ENCODE measurements at places on chromosomes 6 and 20.

GRCh38 chr20:58832457-58832856, 18.2 kb downstream of the GNAS-AS1 start:
- H3K27me3 ChIP-seq = no peaks in the 10 kb centered on the region
- no peak overlapping the region for H3K4me3 ChIP-seq
- DNase-seq = no peak
- no peaks in the 10 kb centered on the region for H3K4me1 ChIP-seq
- no peak overlapping the region for H3K27ac ChIP-seq

DNA sequence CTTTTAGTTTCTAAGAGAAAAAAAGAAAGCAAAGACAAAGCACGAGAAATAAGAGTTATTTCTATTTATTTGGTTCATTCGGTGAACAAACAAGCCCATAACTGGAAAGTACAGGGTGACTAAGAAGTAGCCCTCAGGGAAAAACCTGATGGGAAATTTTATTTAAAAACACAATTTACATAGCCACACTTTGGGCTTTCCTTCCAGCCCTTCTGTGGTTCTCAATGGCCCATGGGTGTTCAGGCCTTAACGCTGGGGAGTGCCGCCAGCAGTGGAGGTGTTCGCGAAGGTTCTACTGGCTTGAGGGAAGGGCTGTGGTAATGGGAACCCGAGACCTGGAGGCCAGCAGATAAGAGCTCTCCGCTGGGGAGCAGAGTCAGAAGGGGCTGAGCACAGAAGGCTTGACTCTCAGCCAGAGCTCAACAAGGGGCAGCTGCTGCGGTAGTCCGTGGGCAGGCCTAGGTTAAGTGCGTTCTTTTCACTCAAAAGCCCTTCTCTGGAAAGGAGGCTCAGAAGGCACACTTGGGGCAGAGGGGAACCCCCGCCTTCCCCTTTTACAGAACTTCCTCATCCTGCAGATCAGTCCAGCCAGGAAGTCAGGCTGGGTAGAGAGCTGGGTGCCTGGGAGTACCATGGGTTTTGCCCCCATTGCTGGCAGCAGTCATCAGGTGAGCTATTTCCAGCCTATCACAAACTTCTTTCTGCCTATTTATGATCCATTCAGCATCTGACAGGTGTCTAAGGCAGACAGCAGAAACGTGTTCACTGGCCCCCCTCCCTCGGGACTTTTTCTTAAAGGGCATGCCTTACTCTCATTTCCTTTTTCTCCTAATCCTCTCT, 8.8 kb upstream of the CD83 start:
- H3K27me3 ChIP-seq = no peaks in the 10 kb centered on the region
- no peak overlapping the region for H3K4me3 ChIP-seq
- DNase-seq = no peak
- no peaks in the 10 kb centered on the region for H3K36me3 ChIP-seq

- no peaks in the 10 kb centered on the region for H3K36me3 ChIP-seq
- DNase-seq = no peak
- H3K27ac ChIP-seq = no peak overlapping the region
- H3K4me1 ChIP-seq = no peaks in the 10 kb centered on the region
- H3K4me3 ChIP-seq = no peak overlapping the region
Observed at GRCh38 chr6:153503810-153504209, 372.7 kb upstream of the RGS17 start.

- no peak overlapping the region for H3K4me3 ChIP-seq
- H3K4me1 ChIP-seq = no peaks in the 10 kb centered on the region
- DNase-seq = no peak
- H3K27me3 ChIP-seq = no peaks in the 10 kb centered on the region
- no peaks in the 10 kb centered on the region for H3K36me3 ChIP-seq
Observed at GRCh38 chr6:128345278-128345677, 175.1 kb downstream of the PTPRK start.

GRCh38 chr6:33344701-33345697, 27.5 kb upstream of the ZBTB22 start:
- H3K4me3 ChIP-seq = no peak overlapping the region
- peak; percentile 69 for DNase-seq
- H3K4me1 ChIP-seq = no peaks in the 10 kb centered on the region
- H3K36me3 ChIP-seq = no peaks in the 10 kb centered on the region

DNA sequence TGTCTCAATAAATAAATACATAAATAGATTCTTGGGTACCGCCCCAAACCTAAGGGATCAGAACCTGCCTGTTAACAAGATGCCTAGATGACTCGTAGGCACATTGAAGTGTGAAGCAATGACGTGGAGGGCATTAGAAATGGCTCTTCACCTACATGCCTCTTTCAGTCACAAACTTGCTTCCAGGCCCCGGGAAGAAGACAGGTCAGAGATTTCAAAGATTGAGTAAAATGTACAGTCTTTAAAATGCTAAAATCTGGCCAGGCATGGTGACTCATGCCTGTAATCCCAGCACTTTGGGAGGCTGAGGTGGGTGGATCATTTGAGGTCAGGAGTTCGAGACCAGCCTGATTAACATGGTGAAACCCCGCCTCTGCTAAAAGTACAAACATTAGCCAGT, 480.8 kb upstream of the JARID2 start:
- no peak overlapping the region for H3K4me3 ChIP-seq
- DNase-seq = no peak
- no peaks in the 10 kb centered on the region for H3K36me3 ChIP-seq

DNA sequence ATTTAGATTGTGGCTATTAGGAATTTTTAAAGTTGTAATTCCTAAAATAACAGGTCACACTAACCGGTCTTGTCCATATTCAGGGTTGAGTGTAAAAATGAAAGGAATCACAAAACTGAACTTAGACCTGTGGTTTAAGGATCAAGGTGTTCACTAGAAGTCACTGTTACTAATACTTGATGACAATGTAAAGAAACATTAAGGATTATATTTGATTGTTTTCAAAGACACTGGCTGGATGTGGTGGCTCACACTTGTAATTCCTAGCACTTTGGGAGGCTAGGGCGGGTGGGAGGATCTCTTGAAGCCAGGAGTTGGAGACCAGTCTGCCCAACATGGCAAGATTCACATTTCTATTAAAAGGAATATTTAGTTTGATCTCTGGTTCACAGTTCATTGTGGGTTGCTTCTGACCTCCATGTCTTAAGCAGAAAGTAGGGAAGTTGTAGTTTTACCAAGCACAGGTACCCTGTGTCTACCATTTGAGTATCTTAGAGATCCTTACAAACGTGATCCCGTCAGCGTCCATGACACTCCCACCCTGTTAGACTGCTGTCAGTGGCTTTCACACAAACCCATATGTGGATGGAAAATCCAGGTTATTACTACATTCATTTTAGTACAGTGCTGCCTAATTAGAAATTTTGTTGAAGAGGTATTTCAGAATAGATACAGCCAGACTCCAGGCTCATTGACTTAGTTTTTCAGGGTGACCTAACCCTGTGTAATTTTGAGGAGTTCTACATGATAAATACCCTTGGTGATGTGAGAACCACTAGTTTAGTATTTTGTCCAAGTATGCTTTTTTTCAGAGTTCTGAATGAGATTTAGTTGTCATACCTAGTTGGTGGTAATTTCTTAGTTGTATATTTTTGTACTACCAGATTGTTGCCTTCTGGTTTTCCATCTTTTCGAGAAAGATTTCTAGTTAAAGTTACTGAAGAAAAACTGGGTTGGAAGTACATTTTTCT, 10.2 kb downstream of the SRSF3 start:
- no peaks in the 10 kb centered on the region for H3K36me3 ChIP-seq
- H3K27ac ChIP-seq = no peak overlapping the region
- no peak overlapping the region for H3K4me3 ChIP-seq
- peaks cover 16% of the 10 kb centered on the region for H3K4me1 ChIP-seq
- no peak for DNase-seq

- no peak for DNase-seq
- H3K27me3 ChIP-seq = no peaks in the 10 kb centered on the region
- H3K4me1 ChIP-seq = no peaks in the 10 kb centered on the region
- no peak overlapping the region for H3K27ac ChIP-seq
Observed at GRCh38 chr20:54608039-54608745, 132.8 kb downstream of the DOK5 start.

DNA sequence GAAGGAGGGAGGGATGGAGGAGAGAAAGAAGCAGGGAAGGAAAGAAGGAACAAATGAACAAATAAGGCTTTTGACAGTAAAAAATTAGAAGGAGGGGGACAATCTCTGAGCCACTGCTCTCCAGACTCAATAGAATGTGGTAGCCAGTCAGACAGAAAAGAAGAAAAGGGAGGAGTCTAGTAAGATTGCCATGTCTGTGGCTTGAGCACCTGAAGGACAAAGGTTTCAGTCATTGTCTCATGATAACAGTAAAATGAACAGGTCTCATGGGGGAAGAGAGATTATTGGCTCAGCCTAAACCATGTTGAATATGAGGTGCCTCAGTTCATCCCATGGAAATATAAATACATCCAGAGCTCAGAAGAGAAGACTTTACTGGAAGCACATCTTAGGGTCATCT, 14.0 kb upstream of the LOC128125822 start:
- no peaks in the 10 kb centered on the region for H3K4me1 ChIP-seq
- DNase-seq = no peak
- H3K4me3 ChIP-seq = no peak overlapping the region
- no peaks in the 10 kb centered on the region for H3K27me3 ChIP-seq
- no peak overlapping the region for H3K27ac ChIP-seq

GRCh38 chr6:98797217-98797994, 37.0 kb upstream of the POU3F2 start:
- DNase-seq = no peak
- H3K27me3 ChIP-seq = no peaks in the 10 kb centered on the region
- no peaks in the 10 kb centered on the region for H3K4me1 ChIP-seq
- H3K36me3 ChIP-seq = no peaks in the 10 kb centered on the region
- no peak overlapping the region for H3K4me3 ChIP-seq

GRCh38 chr20:34536798-34537394, 20.7 kb downstream of the DYNLRB1 start:
- no peak for DNase-seq
- no peaks in the 10 kb centered on the region for H3K27me3 ChIP-seq
- no peaks in the 10 kb centered on the region for H3K36me3 ChIP-seq
- H3K4me1 ChIP-seq = no peaks in the 10 kb centered on the region
- no peak overlapping the region for H3K27ac ChIP-seq

DNA sequence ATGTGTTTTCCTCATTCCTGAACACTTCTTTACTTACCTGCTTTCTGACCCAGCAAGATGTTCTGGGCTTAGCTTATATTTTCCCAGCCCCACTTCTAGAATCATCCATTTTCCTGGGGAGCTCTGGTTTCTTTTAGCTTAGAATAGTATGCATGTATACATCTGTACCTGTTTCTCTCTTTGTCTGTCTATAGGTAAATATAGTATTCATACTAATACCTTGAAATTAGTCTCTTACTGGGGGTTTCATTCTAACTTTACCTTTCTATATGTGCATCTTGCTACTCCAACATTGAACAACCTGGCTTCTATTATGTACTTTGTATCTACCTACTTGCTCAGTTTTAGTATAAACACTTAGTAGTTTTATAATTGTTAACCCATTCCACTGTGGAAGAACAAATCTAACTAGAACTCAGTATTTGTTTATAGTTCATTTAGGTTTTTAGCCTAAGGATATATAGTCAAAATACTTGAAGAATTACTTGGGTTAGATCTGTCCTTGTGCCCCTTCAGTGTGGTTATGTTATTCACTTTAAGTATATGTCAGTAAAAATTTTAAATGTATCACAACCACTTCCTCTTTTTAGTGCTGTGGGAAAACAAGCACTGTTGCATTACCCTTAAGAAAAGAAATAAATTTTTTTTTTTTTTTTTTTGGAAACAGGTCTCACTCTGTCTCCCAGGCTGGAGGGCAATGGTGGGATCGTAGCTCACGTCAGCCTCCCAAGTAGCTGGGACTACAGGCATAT, 54.0 kb downstream of the ASXL1 start:
- H3K36me3 ChIP-seq = no peaks in the 10 kb centered on the region
- no peaks in the 10 kb centered on the region for H3K4me1 ChIP-seq
- H3K27ac ChIP-seq = no peak overlapping the region
- no peaks in the 10 kb centered on the region for H3K27me3 ChIP-seq

GRCh38 chr6:17851720-17852161, 135.7 kb downstream of the KIF13A start:
- no peak overlapping the region for H3K4me3 ChIP-seq
- H3K4me1 ChIP-seq = no peaks in the 10 kb centered on the region
- H3K27me3 ChIP-seq = no peaks in the 10 kb centered on the region
- DNase-seq = no peak

GRCh38 chr20:20063941-20064702, 11.8 kb downstream of the CFAP61 start:
- H3K4me1 ChIP-seq = no peaks in the 10 kb centered on the region
- no peak overlapping the region for H3K27ac ChIP-seq
- no peak overlapping the region for H3K4me3 ChIP-seq
- H3K36me3 ChIP-seq = no peaks in the 10 kb centered on the region

GRCh38 chr6:167096991-167097390, 25.9 kb upstream of the CCR6 start:
- H3K27ac ChIP-seq = no peak overlapping the region
- no peak for DNase-seq
- no peaks in the 10 kb centered on the region for H3K4me1 ChIP-seq
- no peaks in the 10 kb centered on the region for H3K27me3 ChIP-seq
- H3K36me3 ChIP-seq = no peaks in the 10 kb centered on the region

- no peak for DNase-seq
- no peaks in the 10 kb centered on the region for H3K27me3 ChIP-seq
- no peaks in the 10 kb centered on the region for H3K4me1 ChIP-seq
- no peak overlapping the region for H3K27ac ChIP-seq
- no peaks in the 10 kb centered on the region for H3K36me3 ChIP-seq
Observed at GRCh38 chr6:29477923-29478450, 9.8 kb downstream of the MAS1L start.

GRCh38 chr6:157070403-157071107, 252.8 kb downstream of the TMEM242 start:
- H3K4me1 ChIP-seq = no peaks in the 10 kb centered on the region
- no peak for DNase-seq
- no peaks in the 10 kb centered on the region for H3K27me3 ChIP-seq
- H3K4me3 ChIP-seq = no peak overlapping the region
- H3K36me3 ChIP-seq = no peaks in the 10 kb centered on the region
- peak overlapping the region; percentile 9 for H3K27ac ChIP-seq

- H3K27ac ChIP-seq = no peak overlapping the region
- no peak overlapping the region for H3K4me3 ChIP-seq
- no peaks in the 10 kb centered on the region for H3K27me3 ChIP-seq
Observed at GRCh38 chr6:55918639-55919038, 43.2 kb upstream of the BMP5 start.

GRCh38 chr6:133340557-133340956, 99.4 kb downstream of the EYA4 start:
- DNase-seq = no peak
- H3K36me3 ChIP-seq = no peaks in the 10 kb centered on the region
- H3K4me1 ChIP-seq = no peaks in the 10 kb centered on the region
- no peak overlapping the region for H3K4me3 ChIP-seq
- H3K27me3 ChIP-seq = no peaks in the 10 kb centered on the region

GRCh38 chr6:168576388-168576787, 135.4 kb downstream of the SMOC2 start:
- no peak overlapping the region for H3K4me3 ChIP-seq
- no peaks in the 10 kb centered on the region for H3K36me3 ChIP-seq
- peaks cover 9% of the 10 kb centered on the region for H3K4me1 ChIP-seq
- peak overlapping the region; percentile 92 for H3K27ac ChIP-seq
- DNase-seq = no peak

GRCh38 chr6:47258724-47259347, 50.9 kb downstream of the TNFRSF21 start:
- no peaks in the 10 kb centered on the region for H3K36me3 ChIP-seq
- no peaks in the 10 kb centered on the region for H3K4me1 ChIP-seq
- no peak overlapping the region for H3K27ac ChIP-seq
- H3K27me3 ChIP-seq = no peaks in the 10 kb centered on the region
- no peak for DNase-seq
